ENCODE measurements at places on chromosomes 12 and 14. TPM values are rescaled to one million over a fixed set of nuclear protein-coding genes. Genes with fewer than 3 reads are reported as not detected.

The KRT74 gene
- not detected for total RNA-seq

The TAS2R42 gene
- total RNA-seq: not detected

The GPR68 gene
- total RNA-seq: 0.35 TPM

The GPHN gene
- total RNA-seq: 15.9 TPM

The HOXC5 gene
- total RNA-seq: 1.1 TPM

The NRIP2 gene
- total RNA-seq: 2.3 TPM

The CLEC9A gene
- 0.18 TPM for total RNA-seq

The SINHCAF gene
- 20.8 TPM for total RNA-seq

The RAB15 gene
- 15.7 TPM for total RNA-seq

The ATP2B1 gene
- 112 TPM for total RNA-seq

The RFX4 gene
- total RNA-seq: 0.09 TPM

The P2RX2 gene
- total RNA-seq: not detected

The LRTM2 gene
- 0.58 TPM for total RNA-seq

The KRT73 gene
- total RNA-seq: 0.09 TPM

The C12orf54 gene
- total RNA-seq: 0.31 TPM

The STAB2 gene
- 1.3 TPM for total RNA-seq

The KRT8 gene
- 1.1 TPM for total RNA-seq

The RNASE3 gene
- not detected for total RNA-seq

The SMCO2 gene
- not detected for total RNA-seq

The P2RX7 gene
- 1.6 TPM for total RNA-seq

The SPTB gene
- 126 TPM for total RNA-seq

The ANKRD33 gene
- total RNA-seq: 0.04 TPM

The KRT75 gene
- not detected for total RNA-seq

The CACNA1C gene
- total RNA-seq: 3.6 TPM

The ANKLE2 gene
- total RNA-seq: 37.3 TPM

The FGF23 gene
- 0.04 TPM for total RNA-seq

The ALKBH1 gene
- 11.4 TPM for total RNA-seq

The FITM1 gene
- 170 TPM for total RNA-seq

The CMKLR1 gene
- total RNA-seq: 3.0 TPM

The WSCD2 gene
- 3.7 TPM for total RNA-seq

The TRIP11 gene
- 29.9 TPM for total RNA-seq

The NEUROD4 gene
- under 0.01 TPM for total RNA-seq

The SLC17A8 gene
- 0.35 TPM for total RNA-seq

The EPS8 gene
- 37.1 TPM for total RNA-seq

The ACVR1B gene
- 7.7 TPM for total RNA-seq

The ETNK1 gene
- total RNA-seq: 29.8 TPM

The TAS2R46 gene
- 1.6 TPM for total RNA-seq

All from muscle of leg (tissue), 16 donors.